ENCODE measurements at places on chromosomes 12 and 14.

DNA sequence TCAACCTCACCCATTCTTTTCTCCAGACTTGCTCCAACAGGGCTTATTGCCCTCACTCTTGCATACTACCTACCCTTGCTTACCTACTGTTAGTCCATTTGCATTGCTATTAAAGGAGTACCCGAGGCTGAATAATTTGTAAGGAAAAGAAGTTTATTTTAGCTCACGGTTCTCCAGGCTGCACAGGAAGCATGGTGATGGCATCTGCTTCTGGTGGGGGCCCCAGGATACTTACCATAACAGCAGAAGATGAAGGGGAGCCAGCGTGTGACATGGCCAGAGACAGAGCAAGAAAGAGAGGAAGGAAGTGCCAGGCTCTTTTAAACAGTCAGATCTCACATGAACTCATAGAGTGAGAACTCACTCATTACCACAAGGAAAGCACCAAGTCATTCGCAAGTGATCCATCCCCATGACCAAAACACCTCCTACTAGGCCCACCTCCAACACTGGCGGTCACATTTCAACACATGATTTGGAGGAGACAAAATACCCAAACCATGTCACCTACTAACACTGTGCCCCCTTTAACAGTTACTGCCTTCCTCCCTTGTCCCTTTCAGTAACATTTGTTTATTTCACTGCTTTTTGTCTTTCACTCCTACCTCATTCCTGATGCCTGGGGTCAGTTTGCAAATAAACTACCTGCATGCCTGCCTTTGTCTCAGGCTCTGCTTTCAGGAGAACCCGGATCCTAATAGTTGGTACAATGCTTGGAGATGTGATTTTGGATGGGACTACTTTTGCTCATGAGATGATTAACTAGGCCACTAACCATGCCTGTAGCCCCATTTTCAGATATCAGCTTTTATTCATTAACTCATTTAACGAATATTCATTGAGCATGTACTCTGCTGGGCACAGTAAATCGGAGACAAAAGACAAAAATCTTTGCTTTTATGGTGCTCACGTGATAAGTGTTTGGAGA lies 41.6 kb upstream of the CSRP2 start:
- no peak for DNase-seq

DNA sequence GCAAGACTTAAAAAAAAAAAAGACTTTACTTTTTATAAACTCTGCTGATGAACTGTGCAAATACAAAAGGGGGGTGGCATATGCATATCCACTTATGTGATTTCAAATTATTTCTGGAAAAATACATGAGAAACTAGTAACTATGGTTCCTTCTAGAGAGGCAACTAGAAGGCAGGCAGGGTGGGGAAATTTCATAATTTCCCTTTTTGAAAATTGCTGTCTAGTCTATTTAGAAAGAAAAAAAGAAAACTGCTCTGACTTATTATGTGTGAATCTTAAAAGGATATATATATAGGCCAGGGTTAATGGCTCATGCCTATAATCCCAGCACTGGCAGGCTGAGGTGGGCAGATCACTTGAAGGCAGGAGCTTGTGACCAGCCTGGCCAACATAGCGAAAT lies 42.3 kb downstream of the ANAPC7 start:
- DNase-seq = no peak

DNA sequence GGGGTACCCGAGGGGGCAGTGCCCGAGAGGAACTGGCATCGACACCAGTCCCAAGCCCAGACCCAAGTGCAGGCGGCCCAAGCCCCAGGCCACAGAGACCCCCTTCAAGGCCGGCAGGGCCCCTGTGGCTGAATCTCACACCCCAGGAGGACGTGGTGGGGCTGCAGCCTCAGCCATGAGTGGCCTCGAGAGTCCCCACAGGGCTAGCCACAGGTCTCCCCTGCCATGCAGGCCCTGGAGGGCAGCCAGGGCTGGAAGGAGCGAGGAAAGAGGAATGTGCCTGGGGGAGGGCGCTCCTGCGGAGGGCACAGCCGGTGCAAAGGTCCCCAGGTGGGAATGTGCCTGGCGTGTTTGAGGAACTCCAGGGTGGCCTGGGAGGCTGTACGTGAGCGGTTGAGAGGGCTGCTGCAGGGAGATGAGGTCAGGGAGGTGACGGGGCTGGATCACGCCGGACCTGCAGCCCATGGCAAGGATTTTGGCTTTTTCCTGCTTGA lies 86.1 kb downstream of the NCOR2 start:
- no peak for DNase-seq

DNA sequence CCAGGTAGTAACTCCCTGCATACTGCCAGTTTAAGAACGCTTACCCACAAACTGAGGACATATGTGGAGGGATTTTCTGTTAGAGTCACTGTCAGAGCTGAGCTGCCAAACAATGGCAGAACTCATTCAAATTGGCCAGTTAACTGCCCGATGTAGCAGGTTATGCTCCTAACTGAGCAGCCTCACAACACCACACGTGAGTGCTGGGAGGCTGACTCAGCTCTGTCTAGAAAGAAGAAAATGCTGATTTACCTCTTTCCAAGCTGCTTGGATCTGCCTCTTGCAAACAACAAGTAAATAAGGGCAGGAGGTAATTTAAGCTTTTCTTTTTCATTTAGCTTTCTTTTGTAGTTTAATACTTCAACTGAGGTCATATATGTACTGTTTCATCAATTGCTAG lies 195.6 kb downstream of the PELI2 start:
- no peak for DNase-seq

DNA sequence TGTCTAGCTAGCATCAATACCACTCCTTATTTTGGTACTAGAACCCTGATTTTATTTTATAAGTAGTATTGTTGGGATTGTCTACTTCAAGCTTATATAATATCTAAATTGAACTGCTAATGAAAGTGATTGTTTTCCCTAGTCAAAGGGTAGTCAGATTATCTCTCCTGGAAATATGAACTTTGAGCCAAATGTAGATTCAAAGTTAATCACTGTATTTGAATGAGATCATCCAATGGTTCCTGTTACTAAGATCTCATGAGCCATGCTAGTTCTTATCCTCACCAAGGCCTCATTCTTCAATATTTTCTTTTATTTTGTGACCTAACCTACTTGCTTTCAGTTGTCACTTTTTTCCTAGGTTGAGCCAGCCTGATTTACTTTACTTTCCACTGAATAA lies 276.7 kb downstream of the RASSF9 start:
- no peak for DNase-seq

- DNase-seq = no peak
Measured at GRCh38 chr12:3630621-3631271, 122.2 kb downstream of the CRACR2A start.

GRCh38 chr12:33438851-33439586 lies 600 bp downstream of the SYT10 start:
- DNase-seq = no peak

DNA sequence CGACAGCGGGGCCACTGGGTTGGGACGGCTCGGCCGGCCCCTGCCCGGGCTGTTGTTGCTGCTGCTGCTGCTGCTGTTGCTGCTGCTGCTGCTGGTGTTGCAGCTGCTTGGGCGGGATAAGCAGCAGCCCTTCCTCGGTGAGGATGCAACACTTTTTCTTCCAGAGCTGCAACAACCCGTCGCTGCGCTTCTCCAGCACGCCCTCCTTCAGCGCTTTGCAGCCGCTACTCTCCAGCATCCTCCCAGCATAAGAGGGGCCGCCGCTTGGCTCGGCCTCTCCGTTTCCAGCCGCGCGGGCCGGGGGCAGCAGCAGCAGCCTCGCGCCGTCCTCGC lies 529 bp downstream of the PHLDA1 start:
- DNase-seq = no peak

GRCh38 chr12:911191-911826 lies 38.2 kb downstream of the RAD52 start:
- no peak for DNase-seq

GRCh38 chr14:21201732-21202462 lies 46.0 kb upstream of the OR5AU1 start:
- no peak for DNase-seq

DNA sequence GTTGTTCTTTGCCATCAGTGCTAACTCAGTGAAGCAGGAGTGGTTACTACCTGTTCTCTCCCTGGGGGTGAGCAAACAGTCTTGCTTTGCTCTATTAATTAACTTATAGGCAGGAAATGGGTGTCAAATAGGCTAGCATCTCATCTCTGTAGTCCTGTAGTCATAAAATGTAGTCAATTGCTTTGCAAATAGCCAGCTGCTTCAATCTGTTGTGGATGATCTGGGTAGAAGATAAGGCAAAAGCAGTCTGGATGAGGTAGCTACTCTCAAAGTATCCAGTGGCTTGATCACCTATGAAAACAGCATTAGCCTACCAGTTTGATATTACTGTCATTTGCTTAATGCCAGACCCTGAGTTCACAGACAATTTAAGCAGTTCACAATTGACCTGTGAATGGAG lies 369.0 kb upstream of the TMTC1 start:
- no peak for DNase-seq

DNA sequence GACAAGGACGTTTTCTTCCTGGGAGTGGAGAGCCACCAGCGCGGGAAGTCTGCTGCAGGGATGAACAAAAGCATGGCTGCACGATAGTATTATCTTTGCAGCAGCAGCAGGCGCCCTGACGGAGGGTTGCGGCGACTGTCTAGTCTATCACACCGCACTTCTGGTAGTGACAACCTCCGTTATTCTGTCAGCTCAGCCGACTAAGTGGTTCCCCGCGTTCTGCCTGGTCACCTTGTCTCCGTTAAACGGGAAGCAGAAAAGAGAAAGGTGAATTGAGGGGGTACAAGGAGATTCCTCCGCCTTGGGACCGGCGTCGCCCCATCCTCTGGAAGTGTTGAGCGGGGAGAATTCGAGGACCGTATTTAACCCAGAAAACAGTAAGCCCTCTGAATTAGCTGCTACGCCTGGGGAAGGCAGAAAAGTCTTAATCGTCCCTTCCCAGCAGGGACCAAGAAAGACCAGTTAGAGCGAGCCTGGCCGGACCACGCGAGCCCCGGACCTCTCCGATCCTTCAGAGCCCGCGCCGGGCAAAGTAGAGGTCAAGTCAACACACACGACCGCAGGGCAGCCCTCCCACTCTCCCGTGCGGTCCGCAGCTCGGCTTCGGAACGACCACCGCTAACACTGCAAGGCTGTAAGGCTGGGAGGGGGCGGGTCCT lies 536 bp upstream of the DAAM1 start:
- no peak for DNase-seq

DNA sequence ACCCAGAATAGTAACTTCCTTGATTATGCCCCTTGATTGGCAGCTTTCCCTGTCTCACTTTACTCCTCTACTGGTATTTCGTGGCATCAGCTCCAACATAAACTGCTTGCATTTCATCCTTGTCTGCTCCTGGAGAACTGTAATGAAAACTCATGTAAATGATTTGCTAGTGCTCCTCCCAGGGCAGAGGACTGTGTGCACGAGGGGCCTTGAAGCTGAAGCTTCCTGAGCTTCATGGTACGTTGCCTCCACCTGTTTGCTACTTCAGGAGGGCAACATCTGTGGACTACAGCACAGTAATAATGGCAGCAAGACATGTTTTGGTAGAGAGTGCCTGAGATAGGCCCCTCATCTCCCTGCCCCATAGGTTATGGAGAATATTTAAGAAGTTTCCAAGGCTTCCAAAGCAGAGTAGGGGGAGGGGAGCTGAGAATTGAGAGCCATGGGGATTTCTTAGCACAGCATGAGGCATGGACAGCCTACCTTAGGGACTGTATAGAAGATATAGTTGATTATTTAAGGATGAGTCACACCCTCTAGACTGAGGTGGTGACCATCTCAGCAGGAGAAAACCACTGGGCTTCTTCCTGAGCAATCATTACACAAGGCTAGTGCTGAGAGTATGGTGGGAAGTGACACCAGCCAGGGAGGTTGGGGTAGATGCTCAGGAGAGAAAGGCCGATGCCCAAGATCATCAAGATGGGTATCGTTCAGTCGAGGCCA lies 29.5 kb downstream of the CCDC198 start:
- no peak for DNase-seq

DNA sequence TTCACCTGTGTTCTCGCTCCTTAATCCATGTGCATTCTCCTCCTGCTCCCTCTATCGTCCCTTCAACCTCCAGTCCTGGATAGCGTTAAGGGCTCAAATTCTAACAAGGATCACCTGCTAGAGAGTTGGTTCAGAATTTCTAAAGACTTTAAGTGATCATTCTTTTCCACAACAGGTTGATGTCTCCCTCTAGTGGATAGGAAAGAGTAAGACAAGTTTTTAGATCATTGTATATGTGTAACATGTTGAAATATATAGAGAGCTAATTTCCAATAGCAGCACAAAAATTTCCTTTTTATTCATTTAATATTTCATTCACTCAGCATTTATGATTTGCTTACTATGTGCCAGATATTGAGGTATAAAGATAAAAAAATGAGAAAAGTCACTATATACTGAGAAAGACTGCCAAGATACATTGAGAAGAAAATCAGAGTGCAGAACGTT lies 9.3 kb upstream of the ESR2 start:
- DNase-seq = peak; percentile 40

- DNase-seq = no peak
Measured at GRCh38 chr14:83257466-83258439, 1724.1 kb upstream of the SEL1L start.

DNA sequence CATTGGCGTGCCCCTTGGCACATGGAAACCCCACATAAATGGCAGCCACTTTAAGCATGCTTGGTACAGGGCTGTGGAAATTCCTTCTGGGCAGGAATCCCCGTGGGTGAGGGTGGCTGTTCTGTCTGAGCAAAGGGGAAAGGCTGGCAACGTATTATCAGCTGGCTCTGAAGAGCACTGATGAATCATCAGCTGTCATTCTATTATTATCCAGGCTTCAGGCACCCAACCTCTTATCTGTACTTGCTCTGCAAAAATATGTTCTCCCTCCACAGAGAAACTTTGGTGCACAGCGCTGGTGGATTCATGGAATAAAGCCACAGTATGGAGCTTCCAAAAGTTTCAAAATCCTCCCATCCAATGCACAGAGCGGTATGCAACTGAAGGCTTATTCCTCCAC lies 167.1 kb downstream of the TBX5 start:
- no peak for DNase-seq

DNA sequence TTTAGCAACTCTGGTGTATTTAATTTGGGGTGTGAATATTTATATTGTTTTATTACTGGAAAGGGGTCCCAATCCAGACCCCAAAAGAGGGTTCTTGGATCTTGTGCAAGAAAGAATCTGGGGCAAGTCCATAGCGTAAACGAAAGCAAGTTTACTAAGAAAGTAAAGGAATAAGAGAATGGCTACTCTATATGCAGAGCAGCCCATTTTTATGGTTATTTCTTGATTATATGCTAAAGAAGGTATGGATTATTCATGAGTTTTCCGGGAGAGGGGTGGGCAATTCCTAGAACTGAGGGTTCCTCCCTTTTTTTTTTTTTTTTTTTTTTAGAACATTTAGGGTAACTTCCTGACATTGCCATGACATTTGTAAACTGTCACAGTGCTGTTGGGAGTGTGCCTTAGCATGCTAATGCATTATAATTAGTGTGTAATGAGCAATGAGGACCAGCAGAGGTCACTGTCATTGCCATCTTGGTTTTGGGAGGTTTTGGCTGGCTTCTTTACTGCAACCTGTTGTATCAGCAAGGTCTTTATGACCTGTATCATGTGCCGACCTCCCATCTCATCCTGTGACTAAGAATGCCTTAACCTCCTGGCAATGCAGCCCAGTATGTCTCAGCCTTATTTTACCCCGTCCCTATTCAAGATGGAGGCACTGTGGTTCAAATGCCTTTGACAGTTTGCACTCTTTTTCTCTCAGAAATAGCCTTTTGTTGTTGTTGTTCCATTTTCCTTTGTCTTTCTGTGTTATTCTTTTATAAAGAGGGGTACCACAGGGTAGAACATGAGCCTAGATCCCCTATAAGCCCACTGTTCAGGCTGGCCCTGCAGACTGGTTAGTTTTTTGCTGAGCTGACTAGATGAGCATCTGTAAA lies 75.5 kb upstream of the DCD start:
- peak; percentile 2 for DNase-seq

GRCh38 chr14:104385531-104386101 lies 193.9 kb upstream of the C14orf180 start:
- no peak for DNase-seq

All from fibroblast of skin of left quadriceps (primary cell).